ENCODE measurements at places on chromosomes 1 and 21.

GRCh38 chr1:8388732-8389562 is 71.0 kb downstream of the SLC45A1 start:
- DNase-seq = no peak

DNA sequence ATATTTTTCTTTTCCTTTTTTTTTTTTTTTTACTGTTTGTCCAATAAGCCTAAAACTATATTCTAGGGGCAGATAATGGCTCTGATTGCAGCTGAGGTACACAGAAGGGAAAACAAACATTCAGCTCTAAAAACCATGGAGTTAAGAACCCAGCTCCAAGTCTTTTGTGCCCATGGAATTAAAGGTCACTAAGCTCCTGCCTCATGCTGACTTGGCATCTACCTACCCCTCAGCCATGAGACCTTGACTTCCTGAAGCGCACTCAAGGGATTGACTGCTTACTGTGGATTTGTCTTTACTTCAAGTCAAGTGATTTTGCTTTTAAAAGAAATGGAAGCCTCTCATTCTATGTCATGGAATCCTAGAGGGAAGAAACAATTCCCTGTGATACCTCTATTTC is 192.3 kb downstream of the AMY1C start:
- DNase-seq = no peak

DNA sequence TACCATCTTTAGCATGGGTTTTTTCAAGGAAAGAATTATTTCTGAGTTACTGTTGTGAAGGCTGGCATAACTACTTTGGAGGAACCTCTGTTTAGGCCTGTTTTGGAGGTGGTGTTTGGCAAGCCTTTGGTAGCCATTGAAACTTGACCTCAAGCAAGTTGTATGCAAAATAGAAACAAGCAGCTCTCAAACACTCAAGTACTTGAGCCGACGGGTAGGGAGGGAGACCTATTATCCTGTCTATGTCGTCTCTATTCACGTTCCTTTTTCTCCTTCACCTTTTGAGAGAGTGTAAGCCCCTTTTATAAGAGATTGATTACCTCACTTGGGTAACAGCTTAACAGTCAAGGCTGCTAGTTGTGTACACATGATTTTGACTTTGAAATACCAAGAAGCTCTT is 878.3 kb upstream of the CXADR start:
- DNase-seq = no peak

- DNase-seq = no peak
Observed at GRCh38 chr1:6519491-6519934, 28.0 kb upstream of the PLEKHG5 start.

DNA sequence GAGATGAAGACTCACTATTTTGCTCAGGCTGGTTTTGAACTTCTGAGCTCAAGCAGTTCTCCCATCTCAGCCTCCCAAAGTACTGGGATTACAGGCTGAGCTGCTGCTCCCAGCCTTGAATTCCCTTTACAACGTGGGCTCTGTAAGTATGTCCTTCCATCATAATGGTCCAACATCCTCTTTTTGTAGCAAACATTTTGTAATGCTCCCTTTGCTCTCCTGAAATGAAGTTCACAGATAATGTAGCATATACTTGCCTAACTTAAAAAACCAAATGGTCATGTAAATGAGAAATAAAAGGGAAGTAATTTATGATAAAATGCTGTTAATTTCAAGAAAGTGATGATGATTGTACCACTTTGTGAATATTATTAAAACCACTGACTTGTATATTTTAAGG is 30.5 kb upstream of the THEM4 start:
- DNase-seq = no peak

- no peak for DNase-seq
Observed at GRCh38 chr1:167617153-167618147, 12.6 kb upstream of the RCSD1 start.

DNA sequence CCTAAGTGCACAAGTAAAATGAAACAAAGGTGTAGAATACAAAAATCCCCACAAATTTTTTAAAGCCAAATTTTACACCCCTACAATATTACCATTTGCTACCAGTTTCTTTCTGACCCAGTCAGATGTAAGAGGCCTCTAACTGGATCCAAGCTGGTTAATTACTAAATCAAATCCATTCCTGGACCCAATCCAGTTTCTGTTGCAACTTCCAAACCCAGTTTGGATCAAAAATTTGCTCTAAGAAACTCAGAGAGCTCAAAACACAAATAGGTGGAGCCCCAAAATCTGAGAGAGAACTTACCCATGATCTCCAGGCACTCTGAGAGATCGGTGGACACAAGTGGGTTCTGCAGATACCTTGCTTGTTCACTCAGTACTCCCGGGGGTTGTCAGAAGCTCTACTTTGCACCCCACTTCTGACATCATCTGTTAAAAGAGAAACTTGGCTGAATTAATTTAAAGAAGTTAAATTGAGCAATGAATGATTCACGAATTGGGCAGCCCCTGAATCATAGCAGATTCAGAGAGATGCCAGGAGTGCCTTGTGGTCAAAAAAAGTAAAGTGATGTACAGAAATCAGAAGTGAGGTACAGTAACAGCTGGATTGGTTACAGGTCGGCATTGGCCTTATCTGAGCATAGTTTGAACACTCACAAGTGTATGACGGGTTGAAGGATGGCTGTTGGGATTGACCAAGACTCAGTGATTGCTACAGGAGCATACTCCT is 448.0 kb downstream of the KCNT2 start:
- no peak for DNase-seq

- DNase-seq = no peak
Observed at GRCh38 chr1:15847893-15848142, 311 bp downstream of the SPEN start.

DNA sequence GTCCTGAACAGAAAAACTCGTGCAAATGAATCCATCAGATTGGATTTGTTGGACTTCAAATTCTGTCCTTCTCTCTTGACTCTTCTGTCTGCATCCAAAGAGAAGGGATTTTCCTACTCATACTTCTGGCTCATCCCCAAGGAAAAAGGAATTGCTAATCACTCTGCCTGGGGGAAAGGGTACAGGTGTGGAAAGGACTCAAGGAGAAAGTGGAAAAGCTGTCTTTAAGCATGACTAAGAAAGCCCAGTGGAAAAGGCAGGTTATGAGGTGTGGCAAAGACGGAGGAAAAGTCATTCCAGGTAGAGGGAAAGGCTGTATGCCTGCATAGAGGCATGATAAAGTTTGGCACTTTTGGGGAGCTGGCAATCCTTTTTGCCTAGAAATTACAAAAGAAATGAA is 43.4 kb downstream of the PTGS2 start:
- no peak for DNase-seq

- no peak for DNase-seq
Observed at GRCh38 chr1:229582011-229582694, 23.6 kb upstream of the ABCB10 start.

DNA sequence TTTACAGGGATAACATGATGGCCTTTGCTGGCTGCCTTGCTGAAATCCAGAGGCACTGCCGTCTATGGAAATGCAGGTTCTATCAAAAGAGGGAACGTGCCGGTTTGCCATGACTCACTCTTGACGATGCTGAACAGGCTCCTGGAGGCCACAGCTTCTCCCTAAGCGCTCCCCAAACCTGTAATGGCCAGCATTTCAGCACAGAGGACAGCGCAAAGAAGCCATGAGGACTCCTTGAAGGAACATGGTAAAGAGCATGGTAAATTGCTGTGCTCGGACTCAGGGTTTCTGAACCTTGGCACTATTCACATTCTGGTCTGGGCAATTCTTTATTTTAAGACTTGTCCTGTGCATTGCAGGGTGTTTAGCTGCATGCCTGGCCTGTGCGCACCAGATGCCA is 217.5 kb downstream of the CAMTA1 start:
- DNase-seq = no peak

DNA sequence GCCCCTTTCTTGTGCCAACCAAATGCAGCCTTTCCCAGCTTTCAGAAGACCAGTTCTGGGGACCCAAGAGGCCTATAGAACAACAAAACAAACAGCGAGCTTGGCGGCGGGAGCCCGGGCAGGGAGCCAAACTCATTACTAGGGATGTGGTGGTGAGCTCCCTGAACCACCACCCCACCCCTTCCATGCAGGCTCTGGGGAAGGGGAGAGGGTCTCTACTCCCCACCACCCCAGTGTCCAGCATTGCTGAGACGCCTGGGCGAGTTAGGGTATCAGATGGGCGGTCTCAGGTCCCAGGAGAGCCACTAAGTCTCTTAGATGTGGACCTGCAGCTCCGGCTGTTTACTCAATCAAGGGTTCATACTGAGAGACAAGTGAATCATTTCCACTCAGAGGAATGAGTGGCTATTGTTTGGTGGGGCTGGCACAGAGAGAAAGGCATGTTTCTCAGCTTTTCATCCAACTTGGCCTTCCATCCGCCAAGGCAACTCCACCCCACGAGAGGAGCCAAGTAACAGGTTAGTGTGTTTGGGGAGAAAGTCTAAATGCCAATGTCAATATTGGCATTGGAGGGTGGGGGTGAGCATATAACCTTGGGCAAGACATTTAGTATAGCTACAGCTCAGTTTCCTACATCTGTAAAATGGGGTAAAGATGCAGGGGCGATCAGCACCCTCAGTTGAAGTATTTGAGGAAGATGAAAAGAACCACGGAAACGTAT is 40.9 kb downstream of the PLXNA2 start:
- no peak for DNase-seq

DNA sequence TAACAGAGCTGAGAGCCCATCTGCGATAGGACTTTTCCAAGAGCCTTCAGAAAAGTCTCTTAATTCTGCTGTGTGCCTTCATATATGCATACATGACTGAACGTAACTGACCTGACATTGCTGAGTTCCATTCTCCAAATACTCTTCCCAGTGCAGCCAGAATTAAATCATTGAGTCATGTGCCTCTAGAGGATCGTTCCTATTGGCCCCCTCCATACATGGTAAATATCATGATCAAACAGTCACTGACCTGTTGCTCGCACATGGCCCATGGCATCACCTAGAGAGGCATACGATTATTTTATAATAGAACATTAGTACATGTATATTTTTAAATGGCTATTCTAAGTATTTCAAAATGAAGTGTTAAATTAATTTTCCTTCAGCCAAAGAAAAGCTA is 186.8 kb downstream of the PBX1 start:
- DNase-seq = no peak

- DNase-seq = no peak
Observed at GRCh38 chr1:150221552-150221951, 14.4 kb downstream of the ANP32E start.

- DNase-seq = no peak
Observed at GRCh38 chr1:198907423-198907746, 268.5 kb downstream of the PTPRC start.

DNA sequence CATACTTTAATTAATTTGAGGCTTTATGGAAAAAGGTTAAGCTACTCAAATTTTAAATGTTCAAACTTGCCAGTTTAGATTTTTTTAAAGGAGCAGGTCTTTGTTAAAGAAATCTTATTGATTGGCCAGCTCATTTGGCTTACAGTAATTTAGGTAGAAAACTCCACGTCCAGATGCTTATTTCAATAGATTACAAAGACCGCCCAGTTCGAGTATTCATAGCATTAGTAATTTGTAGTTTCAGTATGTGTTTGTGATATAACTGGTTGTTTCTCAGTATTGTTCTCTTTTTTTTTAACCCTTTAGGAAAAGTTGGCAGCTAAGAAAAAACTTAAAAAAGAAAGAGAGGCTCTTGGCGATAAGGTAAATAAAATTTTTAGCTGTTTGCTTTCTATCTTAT is 1.6 kb downstream of the RPF1 start:
- no peak for DNase-seq

DNA sequence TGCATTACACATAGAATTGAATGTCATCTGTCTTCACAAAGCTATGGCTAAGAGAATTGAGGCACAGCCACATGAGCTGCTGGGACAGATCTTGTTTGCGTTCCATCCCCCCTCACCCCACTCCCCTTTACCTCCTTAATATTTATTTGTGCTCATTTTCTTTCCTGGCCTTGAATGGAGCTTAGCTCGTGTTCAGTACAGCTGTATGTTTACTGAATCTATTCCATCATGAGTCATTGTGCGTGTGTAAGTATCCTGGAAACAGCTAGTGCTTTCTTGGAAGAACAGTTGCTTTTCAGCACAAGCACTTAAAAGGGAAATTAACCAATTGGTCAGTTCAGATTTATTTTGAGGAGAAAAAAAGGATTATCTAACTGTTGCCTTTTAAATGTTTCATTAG is 14.7 kb downstream of the PROX1 start:
- DNase-seq = no peak

GRCh38 chr1:42935313-42935895 is 23.3 kb downstream of the SLC2A1 start:
- DNase-seq = no peak

GRCh38 chr1:51316846-51317120 is 13.6 kb downstream of the TTC39A start:
- no peak for DNase-seq

DNA sequence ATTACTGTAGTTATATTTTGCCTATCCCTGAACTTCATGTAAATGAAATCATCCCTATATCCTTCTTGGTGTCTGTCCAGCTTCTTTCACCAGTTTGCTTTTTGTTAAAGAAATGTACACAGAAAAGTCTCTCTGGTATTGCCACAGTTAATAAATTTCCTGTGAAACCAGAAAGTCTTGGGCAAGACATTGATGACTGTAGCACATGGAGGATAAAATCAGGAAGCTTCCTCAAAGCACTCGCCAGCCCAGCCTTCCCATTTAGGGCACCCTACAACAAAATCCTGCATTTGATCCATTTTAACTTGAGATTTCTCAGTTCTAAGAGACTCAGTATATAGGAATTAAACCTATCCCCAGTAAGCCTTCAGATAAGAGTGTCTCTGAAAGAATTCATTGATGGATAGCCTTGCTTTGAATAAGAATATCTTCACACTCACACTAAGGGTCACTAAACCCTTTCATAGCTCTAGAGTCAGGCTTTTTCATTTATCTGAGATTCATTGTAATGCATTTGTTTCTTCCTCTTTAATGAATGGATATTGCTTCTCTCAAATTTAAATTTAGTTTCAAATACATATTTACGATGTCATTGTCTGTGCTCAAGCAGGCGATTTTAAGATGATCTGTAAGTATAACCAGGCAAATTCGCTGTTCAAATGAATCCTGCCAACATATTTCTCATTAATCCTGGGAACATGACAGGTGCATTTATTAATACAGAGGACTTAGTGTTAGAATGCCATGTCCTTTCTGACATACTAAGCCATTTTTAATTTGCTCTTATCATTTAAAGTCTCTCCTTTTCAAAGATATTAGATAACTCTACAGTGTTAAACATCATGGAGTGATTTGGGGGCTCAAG is 153.1 kb downstream of the GRIK1 start:
- no peak for DNase-seq

- DNase-seq = no peak
Observed at GRCh38 chr1:201265756-201266155, 17.6 kb upstream of the PKP1 start.

GRCh38 chr1:91014475-91014874 is 7.4 kb downstream of the ZNF644 start:
- no peak for DNase-seq

DNA sequence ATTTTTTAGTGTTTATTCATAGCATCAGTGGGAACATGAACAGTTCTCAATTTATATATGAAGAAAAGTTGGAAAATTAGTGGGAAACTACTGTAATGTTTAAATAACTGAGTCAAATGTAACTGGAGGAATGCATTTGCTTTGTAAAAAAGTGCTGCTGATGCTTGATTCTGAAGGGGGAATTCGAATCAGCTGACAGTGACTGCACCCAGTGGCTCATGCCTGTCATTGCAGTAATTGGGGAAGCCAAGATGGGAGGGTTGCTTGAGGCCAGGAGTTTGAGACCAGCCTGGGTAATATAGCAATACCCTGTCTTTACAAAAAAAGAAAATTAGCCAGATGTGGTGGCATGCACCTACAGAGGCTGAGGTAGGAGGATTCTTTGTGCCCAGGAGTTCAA is 398.4 kb downstream of the ZP4 start:
- DNase-seq = no peak
